HEK293T (cell line): ENCODE measurements at places on chromosomes 1 and 21.
A peak's percentile ranks its signal among the peaks of the same experiment; 100 is the strongest.

GRCh38 chr1:94636100-94636499 lies 94.5 kb upstream of the F3 start:
- no peak for DNase-seq

- DNase-seq = no peak
Observed at GRCh38 chr1:163069655-163070277, 605 bp downstream of the RGS4 start.

DNA sequence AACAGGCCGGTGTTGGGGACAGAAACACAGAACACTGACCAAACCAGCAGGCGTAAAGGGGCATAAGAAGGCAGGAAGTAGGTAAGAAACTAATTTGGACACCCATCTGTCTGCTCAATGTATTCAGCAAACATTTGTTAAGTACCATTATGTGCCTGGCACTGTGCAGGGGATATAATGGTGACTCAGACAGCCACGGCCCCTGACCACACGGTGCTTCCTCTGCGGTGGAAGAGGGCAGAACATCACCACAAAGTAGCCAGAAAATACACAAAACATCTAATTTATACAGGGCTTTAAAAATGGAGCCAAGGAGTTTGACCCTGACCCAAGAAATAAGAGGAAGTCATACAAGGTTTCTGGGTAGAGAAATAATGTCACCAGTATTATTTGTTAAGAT lies 12.9 kb downstream of the DNAJC11 start:
- DNase-seq = no peak

- no peak for DNase-seq
Observed at GRCh38 chr1:65772607-65773006, 20.1 kb upstream of the PDE4B start.

GRCh38 chr1:220901881-220902280 lies 22.6 kb downstream of the HLX start:
- no peak for DNase-seq

DNA sequence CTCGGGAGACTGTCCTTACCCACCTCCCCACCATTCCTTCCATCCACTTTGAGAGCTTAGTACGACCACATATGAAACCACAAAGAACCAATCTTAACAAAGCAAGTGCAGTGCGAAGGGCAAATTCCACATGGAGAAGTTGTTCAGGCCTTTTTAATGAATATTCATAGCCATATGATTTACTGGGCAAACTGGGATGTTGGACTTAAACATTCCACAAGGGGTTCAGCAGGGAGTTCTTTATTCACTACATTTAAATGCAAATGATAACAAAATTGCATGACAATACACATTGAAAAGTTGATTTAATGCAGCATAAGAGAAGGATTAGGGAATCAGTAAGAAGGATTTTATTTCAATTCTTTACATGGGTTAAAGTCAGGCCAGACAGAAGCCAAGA lies 14.7 kb downstream of the NMNAT2 start:
- no peak for DNase-seq

GRCh38 chr1:209746451-209747165 lies 9.2 kb upstream of the TRAF3IP3 start:
- no peak for DNase-seq

- no peak for DNase-seq
Observed at GRCh38 chr1:153371231-153371630, 4.2 kb downstream of the S100A12 start.

- no peak for DNase-seq
Observed at GRCh38 chr1:9078015-9078751, 8.7 kb upstream of the SLC2A5 start.

GRCh38 chr1:198530953-198531352 lies 9.5 kb downstream of the ATP6V1G3 start:
- peak; percentile 17 for DNase-seq

DNA sequence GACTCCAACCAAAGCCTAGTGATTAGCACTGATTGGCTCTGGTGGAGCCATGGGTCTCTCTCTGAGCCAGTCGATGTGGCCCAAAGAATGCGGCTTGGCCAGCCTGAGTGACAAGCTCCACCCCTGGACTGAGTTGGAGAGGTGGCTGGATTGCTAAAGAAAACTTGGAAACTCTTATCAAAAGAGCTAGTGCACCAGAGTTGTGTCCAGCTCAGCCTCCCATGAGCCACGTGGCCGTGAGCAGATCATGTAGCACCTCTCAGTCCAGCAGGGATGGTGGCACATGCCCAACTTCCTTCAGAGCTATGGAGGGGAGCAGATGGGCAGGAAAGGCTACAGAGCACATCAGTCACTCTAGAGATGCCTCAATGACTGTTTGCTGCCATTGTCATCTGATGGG lies 142.8 kb upstream of the VAMP3 start:
- DNase-seq = no peak

- DNase-seq = no peak
Observed at GRCh38 chr1:153962088-153963029, 978 bp downstream of the SLC39A1 start.

GRCh38 chr1:246215510-246215903 lies 291.6 kb downstream of the SMYD3 start:
- no peak for DNase-seq
